ENCODE measurements at places on chromosomes 2 and 18.

GRCh38 chr2:24763843-24764242 is 29.3 kb downstream of the PTRHD1 start:
- DNase-seq, result no peak

DNA sequence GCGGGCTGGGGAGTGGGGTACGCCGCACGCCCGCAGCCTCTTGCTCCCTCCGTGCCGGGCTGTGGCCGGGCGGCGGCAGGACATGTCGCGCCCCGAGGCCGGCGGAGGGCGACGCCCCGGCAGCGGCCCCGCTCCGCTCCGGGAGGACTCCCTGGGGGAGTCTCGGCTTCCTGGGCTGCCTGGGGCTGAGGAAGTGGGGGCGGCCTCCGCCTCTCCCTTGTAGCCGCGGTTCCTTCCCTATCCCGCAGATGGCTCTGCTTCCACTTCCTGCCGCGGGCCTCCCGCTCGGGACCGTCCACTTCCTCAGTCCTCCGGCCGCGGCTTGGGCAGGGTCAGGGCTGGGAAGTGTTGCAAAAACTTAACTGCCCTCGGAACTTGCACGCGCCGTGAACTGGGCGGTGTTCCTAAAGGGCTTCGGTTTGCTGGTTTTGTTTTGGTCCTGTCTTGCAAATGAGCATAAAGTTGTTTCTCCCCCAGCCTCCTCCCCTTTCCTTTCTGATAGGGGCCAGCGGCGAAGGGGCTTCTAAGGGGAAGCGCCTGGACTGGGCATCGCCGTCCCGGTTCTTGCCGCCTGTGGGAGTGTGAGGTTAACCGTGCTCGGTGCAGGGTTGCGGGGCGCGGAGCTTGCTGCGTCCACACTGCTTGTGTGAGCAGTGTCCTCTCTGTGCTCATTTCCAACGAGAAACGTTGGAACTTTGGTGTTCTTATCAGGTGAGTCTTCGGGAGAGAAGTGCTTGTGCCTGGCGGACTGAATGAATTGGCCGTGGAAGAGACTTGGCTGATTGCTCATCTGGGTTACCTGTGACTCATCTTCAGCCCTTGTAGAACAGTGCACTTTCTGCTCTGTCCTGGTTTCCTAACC is 600 bp downstream of the RALB start:
- peak; percentile 76 for DNase-seq

DNA sequence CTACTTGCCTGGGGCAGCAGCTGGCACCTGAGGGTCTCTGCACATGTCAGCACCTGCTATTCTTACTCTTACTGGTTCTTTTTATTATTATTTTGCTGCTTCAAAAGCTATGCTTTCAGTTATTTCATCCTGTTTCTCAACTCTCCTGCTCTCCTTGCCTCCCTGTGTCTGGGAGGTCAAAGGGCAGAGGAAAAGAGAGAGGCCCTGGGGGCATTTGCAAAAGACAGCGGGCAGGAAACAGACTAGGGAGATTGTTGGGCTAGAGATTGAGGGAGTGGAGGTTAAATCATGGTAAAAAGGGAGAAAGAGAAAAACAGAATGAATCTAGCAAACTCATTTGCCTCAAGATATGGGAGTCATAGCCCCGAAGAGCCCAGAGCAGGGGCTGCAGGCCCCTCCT is 21.1 kb upstream of the RPL31 start:
- no peak for DNase-seq

GRCh38 chr2:186187854-186188253 is 298.2 kb upstream of the ZC3H15 start:
- no peak for DNase-seq

DNA sequence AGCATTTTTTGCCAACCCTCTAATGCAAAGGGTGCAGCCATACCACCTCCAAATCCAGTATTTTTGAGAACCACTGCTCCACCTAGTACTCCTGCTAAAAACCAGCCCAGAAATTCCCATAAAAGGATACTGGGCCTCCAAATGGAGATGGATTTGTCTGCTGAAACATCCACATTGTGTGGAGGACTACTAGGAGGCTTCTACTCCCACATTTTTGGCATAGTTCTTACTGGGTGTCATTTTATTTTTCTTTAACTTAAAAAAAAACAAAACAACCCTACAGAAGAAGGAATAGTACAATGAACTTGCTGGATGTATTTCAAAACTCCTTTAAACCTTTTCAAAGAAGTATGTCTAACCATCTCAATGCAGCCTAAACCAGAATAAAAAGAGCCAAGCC is 219.2 kb downstream of the SRBD1 start:
- DNase-seq, result no peak

GRCh38 chr2:19116918-19117317 is 241.5 kb downstream of the OSR1 start:
- DNase-seq, result no peak

GRCh38 chr18:35326695-35327387 is 17.4 kb downstream of the ZNF24 start:
- no peak for DNase-seq

DNA sequence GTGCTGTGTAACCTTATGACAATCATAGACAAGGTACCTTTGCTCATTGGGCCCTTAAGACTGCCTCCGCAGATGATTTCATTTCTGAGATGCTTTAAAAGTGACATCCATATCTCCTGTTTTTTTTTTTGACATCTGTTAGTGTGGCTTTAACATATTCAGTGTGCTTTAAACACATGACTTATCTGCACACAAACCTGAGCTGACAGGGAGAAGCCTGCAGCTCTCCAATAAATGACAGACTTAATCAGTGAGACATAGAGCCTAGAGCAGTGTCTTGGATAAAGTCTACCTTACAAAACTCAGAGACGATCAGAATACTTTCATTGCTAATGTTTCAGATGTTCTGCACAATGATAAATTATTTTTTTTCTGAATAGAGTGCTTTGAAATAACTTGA is 130.7 kb downstream of the UBE2E3 start:
- DNase-seq, result no peak

- no peak for DNase-seq
These were observed 377.5 kb downstream of the CLIP4 start for GRCh38 chr2:29492701-29493100.

- no peak for DNase-seq
These were observed 356.6 kb downstream of the FBXO15 start for GRCh38 chr18:73791081-73791480.

DNA sequence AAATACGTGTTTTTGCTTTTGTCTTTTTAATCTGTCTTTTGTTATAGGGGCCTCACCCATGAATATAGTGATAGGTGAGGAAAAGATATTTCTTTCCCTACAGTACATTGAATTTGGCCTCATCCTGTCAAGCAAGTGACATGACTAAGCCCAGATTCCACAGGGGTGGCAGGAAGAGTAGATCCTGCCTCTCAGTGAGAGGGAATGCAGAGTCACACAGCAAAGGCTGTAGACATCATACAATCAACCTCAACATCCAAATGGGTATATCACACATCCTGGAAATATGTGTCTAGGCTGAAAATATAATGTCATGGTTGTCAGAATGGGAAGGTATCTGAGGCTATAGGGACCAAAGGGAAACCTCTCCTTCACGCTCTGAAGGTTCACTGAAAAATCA is 269.6 kb downstream of the CDH20 start:
- no peak for DNase-seq

DNA sequence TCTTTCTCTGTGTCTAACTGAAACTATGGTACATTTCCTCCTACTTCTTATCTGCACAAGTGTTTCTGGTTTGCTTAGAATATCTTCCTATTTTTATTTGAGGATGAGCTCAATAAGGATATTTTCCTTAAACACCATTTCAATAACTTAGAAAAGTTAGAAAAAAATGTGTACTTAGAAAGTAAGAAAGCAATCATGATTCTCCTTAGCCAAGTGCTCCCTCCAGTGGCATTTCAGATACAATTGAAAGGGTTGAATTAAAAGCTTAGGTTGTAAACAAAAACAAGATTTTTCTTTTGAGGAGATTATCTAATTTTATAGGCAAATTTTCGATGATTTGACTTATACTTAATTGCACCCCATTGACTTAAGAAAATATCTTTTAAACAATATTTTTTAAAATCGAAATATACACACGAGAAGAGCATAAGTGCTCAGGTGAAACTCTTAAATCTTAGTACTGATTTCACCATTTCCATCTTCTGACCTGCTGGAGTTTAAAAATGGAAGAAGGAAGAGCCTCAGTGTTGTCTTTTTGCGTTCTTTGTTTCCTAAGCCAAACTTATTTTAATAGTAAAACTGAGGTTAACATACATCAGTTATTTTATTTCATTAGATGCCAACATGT is 26.9 kb downstream of the C18orf63 start:
- DNase-seq, result no peak

DNA sequence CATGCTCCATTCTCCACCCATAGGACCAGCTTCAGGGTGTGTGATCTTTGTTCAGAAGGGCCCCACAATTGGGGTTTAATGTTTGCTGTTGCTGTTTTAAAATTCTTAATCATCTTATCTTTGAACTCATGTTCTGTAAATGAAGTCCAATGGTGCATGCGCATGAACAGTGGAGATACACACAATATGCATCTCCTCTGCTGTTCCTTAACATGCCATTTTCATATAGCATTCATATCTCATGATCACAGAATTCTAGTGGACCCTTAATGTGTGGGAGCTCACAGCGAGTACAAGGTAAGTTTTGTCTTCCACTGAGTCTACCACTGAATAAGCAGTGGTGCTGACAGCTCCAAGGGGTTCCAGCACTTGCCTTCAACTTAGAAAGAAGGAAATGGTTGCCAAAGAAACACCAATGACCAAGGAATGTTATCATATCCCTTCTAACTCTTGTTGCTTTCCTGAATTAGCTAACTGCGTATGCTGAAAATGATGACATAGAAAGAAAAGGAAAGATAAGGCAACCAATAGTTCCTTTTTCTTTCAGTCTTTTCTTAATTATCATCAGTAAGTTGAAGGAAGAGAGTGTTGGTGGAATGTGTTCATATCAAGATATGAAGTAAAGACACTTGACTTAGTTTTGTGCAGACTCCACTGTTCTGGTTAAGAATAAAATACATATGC is 258.9 kb upstream of the FBXO11 start:
- DNase-seq, result no peak

- DNase-seq, result no peak
These were observed 18.4 kb upstream of the ST8SIA3 start for GRCh38 chr18:57333940-57334339.

DNA sequence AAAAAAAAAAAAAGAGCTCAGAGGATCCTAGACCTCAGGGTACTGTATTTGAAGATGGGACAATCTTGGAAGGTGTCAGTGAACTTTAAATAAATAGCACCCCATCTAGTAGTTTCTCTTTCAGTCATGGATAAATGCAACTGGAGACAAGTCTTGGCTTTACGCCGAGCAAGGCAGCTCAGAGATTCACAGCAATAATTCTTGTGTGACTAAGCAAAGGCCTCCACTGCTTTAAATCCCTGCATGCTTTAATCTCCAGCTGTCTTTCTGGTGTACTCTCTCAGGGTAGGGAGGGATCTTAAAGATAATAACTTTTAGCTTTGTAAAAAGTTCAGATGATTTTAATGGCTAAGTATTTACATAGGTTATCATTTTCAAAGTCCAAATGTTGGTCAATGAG is 36.3 kb downstream of the NRXN1 start:
- DNase-seq, result no peak

DNA sequence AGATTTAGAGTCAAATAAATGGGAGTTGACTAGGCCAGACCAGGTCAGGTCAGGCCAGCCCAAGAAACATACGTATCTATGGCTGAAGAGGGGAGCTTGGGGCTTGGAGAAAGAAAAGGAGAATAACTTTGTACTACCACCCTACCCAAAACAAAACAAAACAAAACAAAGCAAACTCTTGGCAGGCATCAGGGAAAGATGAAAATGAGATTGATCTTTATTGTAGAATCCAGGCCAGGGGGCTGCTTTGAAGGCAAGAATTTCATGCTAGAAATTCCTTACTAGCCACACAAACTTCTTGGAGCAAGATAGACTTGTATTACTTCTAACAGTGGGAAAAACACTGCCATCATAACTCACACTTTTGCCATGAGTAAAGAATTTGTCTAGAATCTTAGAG is 26.2 kb downstream of the QPCT start:
- no peak for DNase-seq

GRCh38 chr18:22409445-22409844 is 8.3 kb downstream of the CTAGE1 start:
- DNase-seq, result no peak

GRCh38 chr2:32614084-32614483 is 13.8 kb upstream of the TTC27 start:
- no peak for DNase-seq

DNA sequence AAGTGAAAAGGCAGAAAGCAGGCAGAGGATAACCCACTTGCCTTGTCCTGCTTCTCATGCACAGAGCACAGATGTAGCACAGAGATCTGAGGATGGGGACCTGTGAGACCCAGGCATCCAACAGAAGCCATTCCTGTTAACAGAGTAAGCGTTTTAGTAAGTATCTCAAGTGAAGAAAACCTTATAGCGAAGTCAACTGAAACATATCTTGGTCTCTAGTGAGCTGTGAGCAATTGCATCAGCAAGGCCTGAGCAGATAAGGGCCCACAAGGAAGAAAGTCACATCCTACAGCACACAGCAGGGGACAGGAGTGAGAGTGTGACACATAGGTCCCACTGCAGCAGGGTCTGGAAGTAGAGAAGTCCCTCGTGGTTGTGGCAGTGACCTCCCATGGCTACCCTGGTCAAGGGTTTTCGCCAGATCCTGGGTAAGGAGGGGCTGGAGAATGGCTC is 248.7 kb upstream of the TNP1 start:
- DNase-seq, result no peak

GRCh38 chr2:236657801-236658200 is 88.2 kb downstream of the ACKR3 start:
- no peak for DNase-seq

DNA sequence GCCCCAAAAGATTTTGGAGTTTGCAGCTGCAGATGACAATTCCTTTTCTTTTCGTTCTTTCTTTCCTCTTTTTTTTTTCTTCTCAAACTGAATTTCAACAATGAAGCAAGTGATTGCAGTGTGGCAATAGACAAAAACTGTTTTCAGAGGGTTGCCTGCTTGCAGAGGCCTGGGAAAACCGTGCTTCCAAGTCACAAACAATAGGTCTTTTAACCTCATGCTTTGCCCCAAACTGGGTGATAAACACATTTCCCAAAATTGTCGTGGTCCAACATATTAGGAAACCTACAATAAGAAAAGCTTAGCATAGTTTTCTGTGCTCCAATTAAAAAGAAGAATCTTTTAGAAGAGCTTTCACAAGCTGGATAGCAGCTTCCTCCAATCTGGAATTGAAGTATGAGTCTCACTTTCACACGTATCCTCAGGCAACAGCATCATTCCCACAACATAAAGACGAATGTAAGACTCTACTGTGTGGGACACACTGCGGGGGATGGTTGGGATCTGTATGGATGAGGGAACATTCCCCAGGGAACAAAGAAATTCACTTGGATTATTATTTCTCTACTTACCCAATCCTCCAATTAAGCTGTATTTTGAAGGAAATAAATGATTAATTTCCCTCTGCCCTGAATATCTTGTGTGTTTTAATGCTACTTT is 656.1 kb downstream of the RNF144A start:
- no peak for DNase-seq

- DNase-seq, result no peak
These were observed 99.3 kb downstream of the CABLES1 start for GRCh38 chr18:23234619-23235018.

- no peak for DNase-seq
These were observed 48.1 kb upstream of the CRIM1 start for GRCh38 chr2:36307441-36307840.

GRCh38 chr2:237221443-237221842 is 135.8 kb downstream of the COPS8 start:
- no peak for DNase-seq

GRCh38 chr2:54899576-54900200 is 150.6 kb downstream of the RTN4 start:
- no peak for DNase-seq

- DNase-seq, result no peak
These were observed 352.4 kb downstream of the EIPR1 start for GRCh38 chr2:3025261-3025660.

Data from germinal center (tissue), 1 donor.